ENCODE measurements at places on chromosomes 1 and 21.
A peak's percentile ranks its signal among the peaks of the same experiment; 100 is the strongest.

DNA sequence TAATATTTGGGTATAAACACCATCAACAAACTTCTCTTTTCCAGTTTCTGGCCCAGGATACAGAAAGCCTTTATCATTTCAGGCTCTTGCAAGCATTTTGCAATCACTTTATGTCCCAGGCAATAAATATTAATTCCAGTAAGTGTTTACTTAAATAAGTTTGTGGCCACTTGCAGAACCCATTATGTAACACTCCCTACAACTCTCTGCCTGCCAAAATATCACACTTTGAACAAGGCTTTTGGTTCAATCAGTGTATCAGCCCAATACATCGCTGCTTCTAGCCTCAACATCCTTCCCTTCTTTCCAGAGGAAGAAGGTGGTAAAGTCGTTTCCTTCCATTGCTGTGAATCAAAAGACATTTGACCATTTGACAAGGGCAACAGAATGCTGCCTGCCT is 203.0 kb upstream of the USP25 start:
- no peak for DNase-seq

DNA sequence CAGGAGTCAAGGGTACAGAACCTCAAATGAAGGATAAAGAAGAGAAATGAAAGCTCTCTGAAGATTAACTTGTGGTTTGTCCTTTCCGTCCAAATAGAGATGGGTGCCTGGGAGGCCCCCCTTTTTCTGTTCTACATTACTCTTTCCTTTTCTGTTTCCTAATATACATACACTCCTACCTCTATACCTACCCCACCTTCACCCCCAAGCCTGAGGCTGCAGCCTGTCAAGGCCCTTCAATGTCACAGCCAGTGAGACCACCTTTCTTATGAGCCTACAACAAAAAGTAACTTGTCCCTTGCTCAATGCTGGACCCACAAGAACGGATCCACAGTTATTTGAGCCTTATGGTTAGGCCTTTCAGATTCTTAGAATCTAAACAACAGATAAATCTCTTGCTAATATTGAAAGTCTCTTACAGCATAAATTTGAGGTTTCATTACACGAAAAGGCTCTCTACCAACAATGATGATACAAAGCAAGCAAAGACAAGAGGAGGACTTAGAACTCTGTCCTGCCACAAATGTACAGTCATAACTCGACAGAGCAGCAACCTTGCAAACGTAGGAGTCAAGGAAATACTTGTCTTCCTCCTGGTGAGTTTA is 4.1 kb upstream of the TRAF3IP3 start:
- DNase-seq, result no peak

- peak; percentile 41 for DNase-seq
These were observed 8.0 kb downstream of the ELOA start for GRCh38 chr1:23751050-23751814.

DNA sequence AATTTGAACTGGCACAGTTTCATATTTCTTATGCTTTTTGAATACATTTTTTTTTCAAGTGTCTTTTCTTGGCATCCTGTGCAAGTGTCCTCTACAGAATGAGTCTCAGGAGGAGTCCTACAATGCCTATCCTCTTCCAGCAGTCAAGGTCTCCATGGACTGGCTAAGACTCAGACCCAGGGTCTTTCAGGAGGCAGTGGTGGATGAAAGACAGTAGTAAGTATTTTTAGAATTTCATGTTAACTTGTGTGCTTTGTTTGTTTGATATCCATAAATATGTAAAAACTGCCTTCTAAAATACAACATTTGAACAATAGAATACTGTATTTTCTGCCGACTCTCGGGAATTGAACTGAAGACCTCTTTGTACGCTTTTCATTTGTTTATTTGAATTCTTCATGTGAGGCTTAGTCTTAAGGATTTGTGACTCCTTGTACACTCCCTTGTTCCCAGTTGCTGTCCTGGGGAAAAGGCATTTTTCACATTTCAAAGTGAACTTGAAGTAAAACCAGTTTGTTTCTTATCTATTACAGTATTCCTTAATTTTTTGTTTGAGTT is 56.6 kb downstream of the NCF2 start:
- DNase-seq, result no peak

GRCh38 chr1:227320476-227320875 is 2.2 kb upstream of the CDC42BPA start:
- DNase-seq, result no peak

GRCh38 chr21:45897191-45898027 is 84.2 kb upstream of the COL6A1 start:
- DNase-seq, result no peak

DNA sequence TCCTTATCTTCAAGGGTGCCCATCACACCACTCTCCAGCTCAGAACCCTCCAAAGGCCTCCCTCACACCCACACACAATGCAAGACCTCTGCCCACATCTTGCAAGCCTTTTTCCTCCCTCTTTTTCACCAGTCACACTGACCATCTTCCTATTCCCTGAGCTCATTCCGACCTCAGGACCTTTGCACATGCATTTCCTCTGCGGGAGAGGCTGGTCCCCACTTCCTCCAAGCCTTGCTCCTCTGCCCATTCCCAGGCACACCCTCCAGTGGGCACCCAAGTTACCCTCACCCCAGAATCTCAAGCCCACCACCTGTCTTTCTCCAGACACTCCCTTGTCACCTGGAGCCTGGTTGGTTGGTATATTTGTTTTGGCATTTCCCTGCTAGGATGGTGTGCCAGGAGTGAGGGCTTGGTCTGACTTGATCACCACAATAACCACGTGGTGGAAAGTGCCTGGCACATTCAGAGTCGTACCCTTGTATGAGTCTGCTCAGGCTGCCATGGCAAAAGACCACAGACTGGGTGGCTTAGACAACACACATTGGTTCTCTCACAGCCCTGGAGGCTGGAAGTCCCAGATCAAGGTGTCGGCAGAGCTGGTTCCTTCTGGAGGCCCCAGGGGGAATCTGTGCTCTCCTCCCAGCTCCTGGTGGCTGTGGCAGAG is 13.2 kb downstream of the MX2 start:
- DNase-seq, result no peak

DNA sequence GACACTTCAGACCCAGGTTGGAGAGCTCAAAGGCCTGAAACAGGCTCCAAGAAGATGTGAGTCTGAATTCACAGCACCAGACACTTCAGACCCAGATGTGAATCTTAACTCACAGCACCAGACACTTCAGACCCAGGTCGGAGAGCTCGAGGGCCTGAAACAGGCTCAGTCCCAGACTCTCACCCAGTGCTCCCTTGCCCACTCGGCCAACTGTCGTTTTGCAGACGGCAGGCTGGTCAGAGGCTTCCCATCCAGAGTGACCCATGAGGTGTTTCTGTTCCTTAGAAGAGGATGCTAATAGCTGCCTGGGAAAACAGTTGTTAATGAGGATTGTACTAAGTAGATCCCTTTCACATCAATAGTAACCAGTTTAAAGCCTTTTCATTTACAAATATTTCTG is 88.4 kb downstream of the ADARB1 start:
- no peak for DNase-seq

GRCh38 chr1:241714321-241715218 is 62.5 kb downstream of the WDR64 start:
- no peak for DNase-seq

DNA sequence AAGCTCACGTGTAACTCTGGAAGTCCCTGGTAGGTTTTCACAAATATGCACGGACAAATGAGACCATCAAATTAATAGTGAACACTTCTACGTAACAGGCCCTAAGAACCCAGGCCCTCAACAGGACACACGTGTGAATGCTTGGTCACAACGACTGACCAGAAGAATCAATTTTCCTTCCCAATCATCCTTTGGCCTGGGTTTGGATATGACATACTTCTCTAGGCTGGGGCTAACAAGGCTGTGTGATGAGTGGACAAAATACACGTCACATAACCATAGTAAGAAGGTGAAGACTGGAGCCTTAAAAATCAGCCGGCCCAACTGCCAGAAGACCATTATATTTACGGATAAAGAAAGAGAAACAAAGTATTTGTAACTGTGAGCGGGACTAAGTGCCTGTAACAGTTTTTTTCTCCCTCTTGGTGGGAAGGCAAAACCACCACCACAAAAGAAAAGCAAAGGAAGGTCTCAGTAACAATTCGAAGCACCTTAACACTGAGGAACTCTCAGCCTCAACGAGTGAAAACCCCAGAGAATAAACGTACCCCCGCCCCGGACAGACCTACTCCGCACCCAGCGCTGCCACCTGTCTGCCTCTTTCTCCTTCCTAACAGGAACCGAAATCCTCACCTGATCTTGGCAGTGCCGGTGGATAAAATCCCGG is 450 bp downstream of the SDE2 start:
- DNase-seq, result no peak

DNA sequence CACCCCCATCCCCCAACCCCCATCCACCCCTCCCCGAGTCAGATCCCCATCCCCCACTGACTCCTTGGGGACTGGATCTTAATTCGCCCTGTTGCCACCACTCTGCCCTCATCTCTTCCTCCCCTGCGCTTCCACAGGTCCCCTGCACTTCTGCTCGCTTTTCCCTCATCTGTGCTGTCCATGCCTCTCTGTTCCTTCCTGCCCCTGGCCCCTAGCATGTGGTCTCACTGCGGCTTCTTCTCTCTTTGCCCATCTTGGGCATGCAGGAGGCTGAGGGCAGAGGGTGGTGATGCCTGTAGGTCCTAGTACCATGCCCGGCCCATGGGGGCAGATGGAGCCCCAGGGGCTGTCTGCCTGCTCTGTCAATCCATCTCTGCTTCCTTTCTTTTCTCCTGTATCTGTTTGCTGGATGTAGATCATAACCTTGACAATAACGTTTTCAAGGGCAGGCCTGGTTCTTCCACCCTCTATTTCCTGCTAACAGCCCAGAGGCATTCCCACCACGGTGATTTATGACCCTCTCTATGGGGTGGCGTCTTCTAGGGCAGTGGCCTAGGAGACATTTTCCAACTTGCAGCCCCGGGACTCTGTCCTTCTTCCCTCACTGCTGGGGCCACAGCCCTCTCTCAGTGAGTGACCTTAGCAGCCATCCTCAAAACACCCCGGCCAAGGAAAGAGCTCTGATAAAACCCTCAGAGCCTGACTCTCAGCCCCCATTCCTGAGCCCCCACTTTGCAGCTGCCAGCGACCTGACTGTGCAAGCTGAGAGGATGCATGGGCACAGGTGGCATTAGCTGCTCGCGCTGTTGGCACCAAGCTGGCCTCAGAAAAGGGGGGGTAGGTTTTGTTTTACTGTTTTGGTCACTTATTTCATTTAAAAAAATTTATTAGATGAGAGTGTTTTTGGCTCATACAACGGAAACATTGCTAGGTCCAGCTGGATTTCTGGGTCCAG is 33.9 kb downstream of the TMEM51 start:
- DNase-seq, result no peak

DNA sequence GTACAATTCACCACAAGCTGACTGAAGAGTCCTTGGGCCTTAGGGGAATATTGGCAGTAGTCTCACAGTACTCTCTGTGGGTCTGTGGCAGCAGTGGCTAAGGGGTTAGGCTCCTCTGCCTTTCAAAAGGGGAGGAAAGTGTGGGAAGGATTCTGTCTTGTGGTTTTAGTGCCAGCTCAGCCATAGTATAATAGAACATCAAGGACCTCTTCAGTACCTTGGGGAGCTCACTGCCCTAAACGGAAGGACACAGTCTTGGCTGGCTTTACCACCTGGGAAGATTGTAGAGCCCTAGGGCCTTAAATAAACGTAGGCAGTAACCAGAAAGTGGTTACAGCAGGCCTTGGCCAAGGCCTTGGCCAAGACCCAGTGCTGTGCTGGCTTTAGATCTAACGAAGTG is 265.7 kb downstream of the COL11A1 start:
- no peak for DNase-seq

GRCh38 chr1:188708795-188709535 is 1768.7 kb downstream of the BRINP3 start:
- DNase-seq, result no peak

DNA sequence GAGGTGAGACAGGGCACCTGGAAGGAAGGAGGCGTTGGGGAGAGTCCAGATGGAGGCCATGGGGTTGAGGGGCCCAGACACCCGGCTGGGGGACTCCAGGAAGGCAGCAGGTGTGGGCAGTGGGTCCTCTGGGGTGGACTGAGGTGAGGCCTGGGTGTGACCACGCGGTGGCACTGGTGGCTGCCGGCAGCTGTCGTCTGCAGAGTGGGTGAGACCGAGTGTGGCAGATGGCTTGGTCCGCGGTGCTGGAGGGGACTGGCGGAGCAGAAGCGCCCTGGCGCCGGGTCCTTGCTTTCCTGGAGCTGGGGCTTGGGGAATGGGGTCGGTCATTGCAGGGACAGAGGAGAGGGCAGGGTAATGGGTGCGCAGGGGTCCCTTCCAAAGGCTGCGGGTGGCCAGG is 12.5 kb downstream of the AGRN start:
- no peak for DNase-seq

GRCh38 chr1:117093091-117093534 is 28.4 kb downstream of the TRIM45 start:
- no peak for DNase-seq

GRCh38 chr1:54813485-54814125 is 12.5 kb upstream of the TTC22 start:
- DNase-seq, result no peak

- DNase-seq, result peak; percentile 72
These were observed 204.3 kb downstream of the KCNJ6 start for GRCh38 chr21:37711836-37712568.
